ENCODE measurements at places on chromosomes 12 and 14. TPM values are rescaled to one million over a fixed set of nuclear protein-coding genes. Genes with fewer than 3 reads are reported as not detected.
A peak's percentile ranks its signal among the peaks of the same experiment; 100 is the strongest.

DNA sequence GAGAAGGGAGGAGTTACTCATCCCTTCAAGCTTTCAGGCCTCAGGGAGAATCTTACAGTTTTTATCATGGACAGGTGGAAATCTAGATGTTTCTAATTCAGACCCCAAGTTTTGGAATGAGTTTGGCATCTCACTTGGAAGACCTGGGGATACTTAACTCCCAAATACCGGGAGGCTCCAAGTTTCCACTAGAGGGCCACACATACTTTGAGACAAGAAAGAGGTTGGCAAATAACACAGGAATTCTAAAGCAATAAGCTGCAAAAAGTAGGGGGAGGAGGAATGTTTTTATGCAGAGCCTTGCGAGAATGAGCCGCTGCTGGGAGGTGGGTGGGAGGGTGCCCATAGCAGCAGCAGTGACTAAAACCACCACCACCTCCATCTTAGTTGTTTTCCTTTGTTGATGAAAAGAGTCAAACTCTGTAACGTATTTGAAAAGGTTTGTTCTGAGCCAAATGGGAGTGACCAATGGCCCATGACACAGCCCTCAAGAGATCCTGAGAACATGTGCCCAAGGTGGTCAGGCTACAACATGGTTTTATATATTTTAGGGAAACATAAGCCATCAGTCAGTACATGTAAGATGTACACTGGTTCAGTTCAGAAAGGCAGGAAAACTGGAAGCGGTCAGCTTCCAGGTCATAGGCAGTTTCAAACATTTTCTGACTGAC lies 34.2 kb upstream of the RNASE1 start:
- DNase-seq, result no peak

GRCh38 chr12:43282106-43282505 lies 269.9 kb downstream of the ADAMTS20 start:
- DNase-seq, result no peak

- DNase-seq, result no peak
Observed at GRCh38 chr14:81406863-81407262, 6.7 kb upstream of the STON2 start.

GRCh38 chr14:50396631-50397389 lies at the start of gene CDKL1:
TSS of gene CDKL1 (minus strand) at chr14:50396881. CDS start at chr14:50395868, 1,013 bp downstream.
- peak; percentile 12 for DNase-seq

DNA sequence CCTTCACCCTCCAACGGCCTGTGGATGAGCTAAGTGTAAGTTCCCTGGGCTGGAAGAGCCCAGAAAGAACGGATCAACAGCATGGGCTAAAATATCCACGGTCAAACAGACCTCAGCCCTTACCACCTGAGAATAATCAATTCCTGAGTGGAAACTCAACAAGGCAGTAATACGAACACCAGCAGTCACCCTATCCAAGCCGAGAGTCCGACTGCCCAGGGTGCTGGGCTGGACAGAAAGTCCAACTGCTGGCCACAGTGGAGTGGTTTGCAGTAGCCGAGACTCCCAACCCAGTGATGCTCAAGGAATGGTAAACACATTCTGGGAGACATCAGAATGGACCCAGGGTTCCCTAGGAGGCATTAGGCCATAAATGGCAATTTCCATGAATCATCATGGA lies 36.8 kb downstream of the ANO2 start:
- DNase-seq, result no peak

DNA sequence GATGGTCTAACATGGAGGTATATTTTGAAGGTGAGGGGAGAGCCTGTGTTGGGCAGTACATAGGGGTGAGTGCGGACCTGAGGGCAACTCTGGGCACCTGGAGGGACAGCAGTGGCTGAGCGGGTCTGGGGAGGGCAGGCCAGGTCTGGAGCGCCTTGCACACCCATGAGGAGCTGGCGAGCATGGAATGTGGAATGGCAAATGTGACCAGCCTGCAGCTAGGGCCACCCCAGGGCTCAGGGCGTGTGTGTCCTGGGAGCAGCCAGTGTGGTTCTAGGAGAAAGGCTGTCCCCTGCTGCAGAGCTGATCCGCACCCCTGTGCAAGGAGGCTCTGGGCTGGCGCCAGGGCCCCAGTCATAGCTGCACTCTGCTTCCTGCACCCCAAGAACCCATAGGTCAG lies 24.5 kb downstream of the BCL7A start:
- DNase-seq, result no peak

GRCh38 chr12:12985817-12986408 lies 14.2 kb downstream of the HEBP1 start:
- no peak for DNase-seq

DNA sequence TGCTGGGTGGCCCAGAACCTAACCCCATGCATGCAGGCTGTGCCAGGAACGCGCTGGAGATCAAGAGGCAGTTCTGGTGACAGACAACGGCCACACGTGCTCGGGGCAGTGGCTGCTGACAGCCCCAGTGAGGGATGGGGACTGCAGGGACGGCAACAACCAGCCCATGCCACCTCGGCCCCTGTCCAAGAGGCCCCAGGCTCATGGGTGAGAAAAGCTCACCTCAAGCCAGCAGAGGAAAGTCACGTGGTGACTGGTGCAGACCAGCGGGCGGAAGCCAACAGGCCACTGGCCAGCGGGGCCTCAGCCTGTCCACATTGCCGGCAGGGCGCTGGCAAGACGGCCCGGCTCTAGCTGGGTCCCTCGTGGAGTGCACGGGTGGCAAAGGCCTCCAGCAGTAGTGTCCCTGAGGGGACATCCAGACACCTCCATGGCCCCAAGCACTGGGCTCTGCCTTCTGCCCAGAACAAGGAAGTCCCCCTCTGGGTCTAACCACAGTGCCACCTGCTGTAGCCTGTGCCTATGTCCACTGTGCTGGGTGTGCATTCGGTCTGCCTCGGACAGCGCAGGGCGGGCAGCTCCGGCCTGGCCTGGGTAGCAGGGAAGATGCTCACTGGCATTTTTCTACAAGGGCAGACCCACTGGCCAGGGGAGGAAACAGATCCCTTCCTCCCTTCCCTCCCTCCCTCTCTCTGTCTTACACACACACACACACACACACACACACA lies 134.1 kb downstream of the NCOR2 start:
- DNase-seq, result no peak

DNA sequence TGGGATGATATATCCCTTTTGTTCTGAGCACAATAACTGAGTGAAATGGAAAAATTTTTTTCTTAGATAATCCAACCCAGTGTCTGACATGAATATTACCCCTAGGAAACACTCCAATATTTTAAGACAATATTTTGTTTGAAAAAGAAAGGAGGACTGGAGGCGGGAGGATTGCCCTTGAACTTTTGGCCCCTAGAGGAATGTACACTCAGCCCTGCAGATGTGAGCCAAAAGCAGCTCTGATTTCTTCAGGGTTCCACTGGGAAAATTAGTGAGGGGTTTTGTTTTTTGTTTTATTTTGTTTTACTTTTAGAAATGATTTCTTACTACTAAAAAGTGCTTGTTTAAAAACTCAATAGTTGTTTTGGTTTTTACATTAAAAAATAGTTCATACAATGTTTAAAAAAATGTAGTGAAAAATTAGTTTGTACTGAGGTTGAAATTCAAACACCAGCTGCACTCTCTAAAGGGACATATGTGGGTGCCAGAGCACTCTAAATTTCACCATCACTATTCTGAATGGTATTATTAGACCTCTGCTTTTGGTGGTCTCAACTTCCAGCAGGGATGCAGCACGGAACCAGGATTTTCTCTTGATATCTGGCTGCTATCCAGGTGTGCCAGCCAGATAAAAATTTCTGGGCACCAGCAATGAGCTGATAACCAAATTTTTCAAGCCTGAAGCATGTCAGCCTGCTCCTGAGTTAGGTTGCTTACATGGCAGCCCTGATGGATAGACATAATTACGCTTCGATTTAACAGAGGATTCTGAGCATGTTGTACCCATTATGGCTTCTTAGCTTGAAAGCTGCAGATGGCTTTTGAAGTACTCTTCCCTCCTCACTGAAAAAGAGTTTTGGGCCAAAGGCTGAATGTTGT lies 141.9 kb downstream of the ANO6 start:
- DNase-seq, result no peak

GRCh38 chr14:88310449-88310848 lies 12.6 kb downstream of the KCNK10 start:
- DNase-seq, result no peak

DNA sequence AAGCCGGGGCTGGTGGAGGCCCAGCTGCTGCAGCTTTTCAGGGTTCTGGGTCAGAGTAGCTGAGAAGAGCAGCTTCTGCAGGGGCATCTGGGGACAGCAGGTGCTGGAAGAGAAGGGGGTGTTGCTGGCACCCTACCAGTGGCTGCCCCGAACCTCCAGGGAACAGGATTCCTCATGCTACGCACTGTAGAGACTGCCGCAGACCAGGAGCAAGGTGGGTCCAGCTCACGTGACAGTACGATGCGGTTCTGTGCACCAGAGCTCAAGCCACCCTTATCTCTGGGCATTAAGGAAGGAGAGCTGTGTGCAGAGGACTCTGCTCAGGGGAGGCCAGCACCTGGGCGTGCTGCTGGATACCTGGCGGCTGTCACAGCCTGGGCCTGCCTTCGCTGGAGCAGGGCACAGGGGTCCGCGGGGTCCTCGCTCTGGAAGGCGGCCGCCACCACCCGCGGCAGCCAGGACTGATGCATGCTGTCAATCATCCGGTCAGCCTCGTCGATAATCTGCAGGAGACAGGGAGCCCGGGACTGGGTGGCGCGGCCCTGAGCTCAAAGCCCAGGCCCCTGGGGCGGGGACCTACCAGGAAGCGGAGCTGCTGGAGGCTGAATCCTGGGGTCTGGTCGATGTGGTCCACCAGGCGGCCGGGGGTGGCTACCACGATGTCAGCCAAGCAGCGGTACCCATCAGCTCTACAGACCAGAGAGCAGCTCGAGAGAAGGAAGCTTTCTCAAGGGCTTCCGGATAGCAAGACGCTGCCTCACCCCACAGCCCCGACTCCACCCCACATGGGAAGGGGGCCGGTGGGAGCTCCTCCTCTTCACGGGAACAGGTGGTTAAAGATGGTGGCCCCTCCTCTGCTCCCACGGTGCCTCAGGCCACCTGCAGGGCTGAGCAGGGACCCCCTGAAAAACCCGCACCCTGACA lies 2.9 kb downstream of the DDX51 start:
- DNase-seq, result no peak

- no peak for DNase-seq
Observed at GRCh38 chr12:93179792-93180191, 197.9 kb upstream of the NUDT4 start.

DNA sequence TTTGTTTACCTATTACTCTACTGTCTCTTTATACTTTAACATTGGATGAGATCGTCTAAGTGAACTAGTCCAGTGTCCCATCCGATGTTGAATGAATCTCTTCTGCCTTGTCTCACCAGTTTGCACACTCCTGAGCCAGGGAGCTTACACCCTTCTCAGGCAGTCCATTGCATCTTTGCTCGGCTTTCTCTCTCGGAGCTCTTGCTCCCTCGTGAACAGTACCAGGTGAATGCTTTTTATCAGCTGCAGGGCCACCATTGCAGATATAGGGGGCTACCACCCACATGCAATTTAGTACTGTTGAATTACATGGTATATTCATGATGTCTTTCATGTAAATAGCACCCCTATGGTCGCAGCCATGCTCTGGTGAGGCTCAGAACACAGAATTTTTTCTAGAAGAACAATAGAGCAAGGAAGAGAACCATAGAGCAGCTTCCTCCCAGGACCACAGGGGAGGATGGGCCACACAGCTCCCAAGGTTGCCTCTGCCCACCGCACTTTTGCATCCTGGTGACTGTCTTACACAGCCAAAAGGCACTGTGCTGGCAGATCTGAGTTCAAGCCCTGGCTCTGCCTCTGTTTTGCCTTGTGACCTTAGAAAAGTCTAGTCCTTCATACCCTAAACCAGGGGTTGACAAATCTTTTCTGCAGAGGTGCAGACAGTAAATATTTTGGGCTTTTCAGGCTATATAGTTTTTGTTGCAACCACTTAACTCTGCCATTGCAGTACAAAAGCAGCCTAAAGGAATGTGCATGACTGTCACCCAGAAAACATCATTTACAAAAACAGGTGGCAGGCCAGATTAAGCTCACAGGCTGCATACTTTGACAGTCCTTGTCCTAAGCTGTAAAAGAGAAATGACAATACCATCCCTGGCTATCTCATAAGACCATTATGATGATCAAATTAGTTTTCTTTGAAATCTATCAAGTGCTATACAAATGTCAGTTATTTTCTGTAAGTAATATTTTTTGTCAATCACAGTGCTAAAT lies 35.4 kb downstream of the PLEKHG7 start:
- DNase-seq, result no peak

DNA sequence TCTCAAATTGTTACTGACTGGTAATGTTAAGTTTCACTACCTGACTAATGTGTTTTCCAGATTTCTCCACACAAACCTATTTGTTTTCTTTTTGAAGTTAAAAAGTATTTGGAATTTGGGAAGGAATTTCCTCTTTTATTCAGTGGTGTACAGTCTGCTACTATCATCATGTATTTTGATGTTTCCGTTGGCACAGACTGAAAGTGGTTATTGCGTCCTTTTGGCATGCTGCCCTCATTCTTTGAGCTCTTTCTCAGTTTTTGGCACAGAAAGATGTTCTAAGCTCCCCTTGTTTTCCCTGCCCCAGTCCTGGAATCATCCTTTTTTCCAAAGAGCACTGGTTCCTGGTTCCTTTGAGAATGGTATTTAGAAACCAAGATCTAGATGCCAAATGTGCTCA lies 31.4 kb upstream of the RTRAF start:
- no peak for DNase-seq

DNA sequence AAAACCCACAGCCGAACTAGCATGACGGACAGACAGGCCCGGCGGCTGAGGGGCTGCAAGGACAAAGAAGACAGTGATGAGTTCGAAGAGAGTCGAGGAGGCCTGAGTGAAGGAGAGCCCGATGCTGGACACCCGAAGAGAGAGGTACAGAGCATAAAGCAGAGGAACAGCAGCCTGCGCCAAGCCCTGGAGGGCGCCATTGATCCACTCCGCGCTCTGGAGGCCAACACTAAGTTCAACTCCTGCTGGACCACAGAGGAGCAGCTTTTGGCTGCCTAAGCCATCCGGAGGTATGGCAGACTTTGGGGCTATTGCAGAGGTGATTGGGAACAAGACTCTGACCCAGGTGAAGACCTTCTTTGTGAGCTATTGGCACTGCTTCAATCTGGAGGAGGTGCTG lies 7.8 kb upstream of the PLXNC1 start:
- no peak for DNase-seq

KRT2 gene
- total RNA-seq, result 0.33 TPM

OVCH1 gene
- not detected for total RNA-seq

SLC39A2 gene
- not detected for total RNA-seq

SERPINA9 gene
- total RNA-seq, result not detected

PARPBP gene
- 14.3 TPM for total RNA-seq

RPGRIP1 gene
- 0.28 TPM for total RNA-seq

PLEKHG7 gene
- not detected for total RNA-seq

PLXNC1 gene
- total RNA-seq, result 0.57 TPM

Data from Panc1 (cell line).